ENCODE measurements at places on chromosomes 7 and 10.

DNA sequence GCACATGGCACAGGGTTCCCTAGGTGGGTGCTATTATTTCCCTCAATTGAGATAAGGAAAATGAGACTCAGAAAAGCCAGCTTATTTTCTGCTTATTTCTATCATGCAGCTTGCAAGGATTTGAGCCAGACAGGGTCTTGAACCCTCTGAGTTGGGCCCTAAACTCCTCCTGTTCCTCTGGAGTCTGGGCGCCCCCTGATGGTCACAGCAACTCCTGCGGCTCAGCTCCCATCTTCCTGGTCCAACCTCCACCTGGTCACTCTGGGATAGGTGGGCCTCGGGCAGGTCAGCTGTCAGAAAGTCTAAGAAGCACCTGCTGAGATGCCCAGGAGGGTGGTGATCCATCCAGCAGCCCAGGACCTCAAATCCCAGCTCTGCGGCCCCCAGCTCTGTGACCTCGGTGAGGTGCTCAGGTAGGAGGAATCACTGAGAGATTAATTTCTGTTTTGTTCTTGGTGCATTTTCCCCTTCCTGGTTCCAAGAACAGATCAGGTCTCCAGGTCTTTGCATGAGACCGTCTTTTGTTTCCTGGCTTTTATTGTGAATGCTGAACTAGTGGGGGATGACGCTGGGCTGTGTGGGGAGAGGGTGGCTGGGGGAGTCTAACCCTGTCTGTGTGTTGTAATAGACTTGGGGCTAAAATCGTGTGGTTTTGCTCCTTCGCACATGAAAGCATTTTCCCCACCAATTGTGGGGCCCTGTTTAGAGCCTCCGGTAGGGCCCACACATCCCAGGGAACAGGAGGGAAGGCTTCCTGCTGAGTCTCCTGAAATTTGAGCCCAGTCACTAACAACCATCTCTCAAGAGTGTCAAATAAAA, 32.8 kb downstream of the TMEM130 start:
- DNase-seq: no peak

GRCh38 chr7:90749774-90750173, 153.7 kb downstream of the CDK14 start:
- no peak for DNase-seq

DNA sequence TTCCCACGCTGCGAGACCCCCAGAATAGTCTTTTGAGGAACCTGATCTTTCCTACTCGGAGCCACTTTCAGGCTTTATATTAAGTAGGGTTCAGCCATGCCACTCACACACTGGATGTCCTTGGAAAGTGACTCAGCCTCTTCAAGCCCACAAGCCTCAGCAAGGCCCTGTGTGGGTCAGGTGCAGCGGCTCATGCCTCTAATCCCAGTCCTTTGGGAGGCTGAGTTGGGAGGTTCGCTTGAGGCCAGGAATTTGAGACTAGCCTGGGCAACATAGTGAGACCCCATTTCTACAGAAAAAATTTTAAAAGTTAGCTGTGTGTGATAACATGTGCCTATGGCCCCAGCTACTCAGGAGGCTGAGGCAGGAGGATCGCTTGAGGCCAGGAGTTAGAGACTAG, 119.7 kb upstream of the TNRC18 start:
- no peak for DNase-seq

DNA sequence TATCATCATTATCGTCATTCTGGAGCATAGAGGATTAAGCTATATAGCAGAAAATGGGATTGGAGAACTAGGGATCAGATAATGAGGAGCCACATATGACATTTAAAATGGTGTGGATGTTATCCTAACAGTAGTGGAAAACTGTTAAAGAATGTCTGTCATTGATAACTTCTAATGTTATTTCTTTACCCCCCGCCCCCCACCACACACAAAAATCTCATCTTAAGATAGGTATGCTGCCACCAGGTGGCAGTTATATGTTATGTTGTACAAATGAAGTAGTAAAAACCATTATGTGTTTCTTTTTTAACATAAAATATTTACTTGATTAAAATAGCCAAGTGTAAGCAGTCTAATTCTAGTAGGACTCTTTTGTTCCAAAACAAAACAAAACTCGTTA, 13.0 kb downstream of the AKAP9 start:
- DNase-seq: no peak

DNA sequence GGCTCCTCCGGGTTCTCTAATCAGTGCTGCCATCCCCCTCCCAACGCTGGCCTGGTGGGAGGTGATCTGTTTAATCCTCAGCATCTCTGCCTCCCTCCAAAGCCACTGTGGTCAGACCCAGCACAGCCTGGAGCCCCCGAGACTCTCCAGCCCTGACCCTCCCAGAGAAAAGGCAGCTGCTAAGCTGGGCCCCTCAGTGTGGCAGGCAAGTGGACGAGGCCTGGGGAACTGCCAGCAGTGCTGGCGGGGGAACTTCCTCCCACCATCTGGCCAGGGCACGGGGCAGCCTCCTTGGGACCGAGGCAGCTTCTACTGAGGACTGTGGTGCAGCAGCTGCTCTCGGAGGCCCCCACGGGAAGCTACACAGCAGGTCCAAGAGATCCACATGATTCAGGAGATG, 51.1 kb downstream of the DPYSL4 start:
- DNase-seq: no peak

DNA sequence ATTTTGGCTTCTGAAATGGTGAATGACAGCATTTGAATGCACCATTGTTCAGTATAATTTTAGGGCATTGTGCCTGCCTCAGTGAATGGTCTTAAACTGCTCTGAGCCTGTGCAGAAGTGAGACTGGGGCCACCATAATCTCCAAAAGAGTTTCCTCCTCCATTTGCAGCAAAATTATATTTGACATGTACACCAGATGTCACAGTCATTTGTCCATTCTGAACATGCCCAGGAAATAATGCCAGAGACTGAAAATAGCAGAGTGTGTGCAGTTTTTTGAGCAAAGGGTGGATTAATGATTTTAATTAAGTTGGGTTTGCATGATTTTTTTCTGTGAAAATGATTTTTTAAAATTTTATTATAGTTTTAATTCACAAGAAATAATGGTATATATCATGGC, 26.4 kb upstream of the SLC35B4 start:
- no peak for DNase-seq

- no peak for DNase-seq
Observed at GRCh38 chr7:138665249-138665648, 35.9 kb downstream of the SVOPL start.

GRCh38 chr7:22670422-22670815, 56.6 kb upstream of the IL6 start:
- DNase-seq: no peak

GRCh38 chr10:11601670-11602069, 9.8 kb downstream of the USP6NL start:
- no peak for DNase-seq

- DNase-seq: no peak
Observed at GRCh38 chr7:127146746-127147536, 105.8 kb downstream of the GRM8 start.

- DNase-seq: no peak
Observed at GRCh38 chr10:58010073-58010702, 257.5 kb downstream of the IPMK start.

DNA sequence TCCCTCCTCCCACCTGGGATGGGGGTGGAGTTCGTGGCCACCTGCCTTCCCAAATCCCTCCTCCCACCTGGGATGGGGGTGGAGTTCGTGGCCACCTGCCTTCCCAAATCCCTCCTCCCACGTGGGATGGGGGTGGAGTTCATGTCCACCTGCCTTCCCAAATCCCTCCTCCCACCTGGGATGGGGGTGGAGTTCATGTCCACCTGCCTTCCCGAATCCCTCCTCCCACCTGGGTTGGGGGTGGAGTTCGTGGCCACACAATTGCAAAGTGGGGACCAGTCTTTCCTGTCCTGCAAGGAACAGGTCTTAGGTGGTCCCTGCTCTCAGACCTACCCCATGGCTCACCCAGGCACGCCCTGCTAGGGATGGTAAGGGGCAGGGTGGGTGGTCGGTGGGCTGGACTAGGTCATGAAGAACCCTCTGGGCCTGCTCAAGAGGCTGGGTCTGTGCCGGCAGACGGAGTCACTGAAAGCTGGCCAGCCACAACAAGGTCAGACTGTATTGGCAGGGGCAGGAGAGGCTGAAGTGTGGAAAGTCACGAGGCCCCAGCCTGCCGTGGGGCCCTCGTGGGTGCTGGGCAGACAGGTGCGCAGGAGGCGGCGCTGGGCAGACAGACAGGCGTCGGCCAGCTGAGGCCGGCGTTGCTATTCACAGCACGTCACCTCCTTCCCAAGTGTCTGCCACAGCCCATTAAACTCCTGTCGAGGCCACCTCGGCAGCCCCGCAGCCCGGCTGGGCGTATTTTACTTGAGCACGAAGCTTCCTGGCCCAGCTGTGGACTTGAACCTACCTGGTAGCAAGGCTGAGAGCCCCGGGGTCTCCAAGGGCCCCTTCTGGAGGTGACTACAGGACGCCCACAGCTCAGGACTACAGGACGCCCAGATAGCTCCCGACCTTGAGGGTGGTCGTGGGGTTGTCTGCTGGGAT, 4.1 kb downstream of the KNDC1 start:
- no peak for DNase-seq

Data from stimulated activated CD4-positive, alpha-beta T cell treated with anti-CD3 and anti-CD28 coated beads, TNF-alpha, amount 100 ng/mL, for 4 hours (primary cell).